ENCODE measurements at places on chromosomes 6 and 20.

DNA sequence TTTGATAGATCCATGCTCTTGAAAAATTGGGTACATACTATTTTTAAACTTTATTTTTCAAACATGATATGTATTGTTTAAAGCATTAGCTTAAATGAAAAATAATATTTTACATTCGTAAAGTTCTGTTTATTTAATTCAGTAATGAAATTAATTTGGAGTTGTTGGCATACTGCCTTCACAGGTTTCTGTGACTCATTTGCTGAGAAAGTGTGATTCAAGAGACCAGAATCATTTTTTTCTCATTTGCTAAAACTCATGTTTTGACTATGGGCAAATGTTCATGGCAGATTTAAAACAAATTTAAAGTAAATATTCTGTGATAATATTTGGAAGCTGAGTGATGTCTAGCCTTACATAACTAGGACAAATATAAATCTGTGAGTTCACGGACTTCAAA is 230.4 kb downstream of the BCKDHB start:
- DNase-seq: no peak

GRCh38 chr6:40626886-40627285 is 39.7 kb upstream of the LRFN2 start:
- no peak for DNase-seq

DNA sequence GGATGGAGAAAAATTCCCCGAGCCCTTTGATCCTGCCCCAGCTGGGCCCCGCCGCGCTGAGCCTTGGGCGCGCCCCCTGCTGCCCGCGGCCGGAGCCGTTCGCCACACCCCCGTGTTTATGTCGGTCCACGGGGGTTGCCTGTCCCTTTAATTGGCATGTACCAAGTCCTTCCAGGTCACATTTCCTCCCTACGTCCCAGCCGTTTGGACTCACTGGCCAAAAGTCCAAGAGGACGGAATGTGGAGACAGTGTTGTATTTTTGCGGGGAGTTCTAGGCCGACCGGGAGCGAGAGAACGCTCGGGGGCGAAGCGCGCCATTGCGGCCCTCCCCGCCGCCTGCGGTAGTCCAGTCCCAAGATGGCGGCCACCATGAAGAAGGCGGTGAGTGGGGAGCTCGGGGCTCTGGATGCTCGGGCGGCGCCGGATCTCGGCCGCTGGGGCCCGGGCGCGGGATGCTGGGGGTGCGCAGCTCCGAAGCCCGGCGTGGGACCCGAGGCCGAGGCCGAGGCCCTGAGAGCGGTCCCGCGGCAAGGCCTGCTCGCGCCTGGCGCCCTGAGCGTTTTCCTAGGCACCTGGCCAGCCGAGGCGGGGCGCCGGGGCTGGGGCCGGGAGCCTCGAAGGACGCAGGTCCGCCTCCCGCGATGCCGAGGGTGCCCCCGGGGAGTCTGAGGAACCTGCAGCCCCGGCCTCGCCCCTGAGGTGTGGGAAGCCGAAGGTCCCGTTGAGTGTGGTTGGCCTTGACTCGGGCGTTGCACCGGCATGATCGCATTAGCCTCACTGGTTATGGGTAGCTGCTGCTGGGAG is at the start of gene PFDN4:
TSS of gene PFDN4 (plus strand) at position 345 of the 805 bp plus-strand sequence. CDS start at position 359, 14 bp downstream.
- peak; percentile 91 for DNase-seq

GRCh38 chr6:84280030-84280429 is 52.6 kb upstream of the CEP162 start:
- DNase-seq: no peak

DNA sequence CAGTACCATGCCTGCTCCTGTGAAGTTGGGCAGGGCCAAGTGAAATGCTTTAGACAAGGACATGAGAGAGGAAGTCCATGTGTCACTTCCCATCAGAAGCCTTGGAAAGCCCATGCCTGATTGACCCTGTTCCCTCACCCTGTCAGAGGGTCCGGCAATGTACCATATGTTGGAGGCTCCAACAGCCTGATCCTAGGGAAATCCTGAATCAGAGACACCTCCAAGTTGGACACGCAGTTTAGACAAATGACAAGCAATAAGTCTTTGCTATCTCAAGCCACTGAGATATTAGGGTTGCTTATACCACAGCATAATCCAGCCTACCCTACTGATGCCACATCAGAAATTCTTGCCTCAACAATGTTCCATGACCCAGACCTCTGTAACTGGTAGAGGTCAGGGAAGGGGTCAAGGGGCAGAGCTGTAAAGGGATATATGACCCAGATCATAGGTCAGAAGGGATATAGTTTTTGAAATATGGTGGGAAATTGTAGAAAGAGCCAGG is 174.8 kb downstream of the HACE1 start:
- DNase-seq: no peak

- no peak for DNase-seq
Measured at GRCh38 chr20:22418738-22419137, 165.6 kb downstream of the FOXA2 start.

DNA sequence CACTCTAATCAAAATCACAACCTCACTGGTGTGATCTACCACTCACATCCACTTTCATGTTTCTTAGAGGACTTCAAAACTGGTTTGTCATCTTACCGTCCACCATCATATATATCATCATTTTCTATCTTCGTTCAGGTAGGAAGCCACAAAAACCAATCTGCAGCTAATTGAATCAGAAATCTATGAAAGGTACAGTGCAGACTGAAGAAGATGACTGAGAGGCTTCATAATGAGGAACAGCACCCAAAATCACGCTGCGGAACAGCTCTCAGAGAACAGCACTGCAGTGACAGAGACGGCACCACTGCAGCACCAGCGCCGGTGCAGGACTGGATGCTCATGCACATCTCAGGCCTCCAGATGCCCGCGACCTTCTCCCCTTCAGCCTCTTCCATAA is 13.0 kb downstream of the GMDS start:
- DNase-seq: no peak

GRCh38 chr6:82380566-82381185 is 17.1 kb downstream of the TPBG start:
- DNase-seq: no peak

- no peak for DNase-seq
Measured at GRCh38 chr6:158815907-158816306, 3.3 kb downstream of the EZR start.

DNA sequence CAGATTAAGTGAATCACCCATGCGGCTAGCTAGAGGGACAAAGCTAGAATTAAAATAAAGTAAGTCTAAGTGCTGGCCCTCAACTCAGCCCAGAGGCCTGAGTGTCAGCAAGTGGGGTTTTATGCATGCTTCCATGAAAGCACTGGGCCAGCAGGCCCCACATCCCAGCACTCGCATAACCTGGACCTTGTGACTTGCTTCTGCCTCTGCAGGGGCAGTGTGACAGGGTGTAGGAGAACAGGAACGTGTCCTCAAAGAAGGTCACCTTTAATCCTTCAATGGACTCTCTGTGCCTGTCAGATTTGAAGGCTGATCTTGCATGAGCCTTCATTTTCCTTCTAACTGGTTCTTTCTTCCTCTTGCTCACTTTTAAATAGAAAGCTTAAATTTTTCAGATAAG is 183.4 kb downstream of the ALDH8A1 start:
- no peak for DNase-seq

DNA sequence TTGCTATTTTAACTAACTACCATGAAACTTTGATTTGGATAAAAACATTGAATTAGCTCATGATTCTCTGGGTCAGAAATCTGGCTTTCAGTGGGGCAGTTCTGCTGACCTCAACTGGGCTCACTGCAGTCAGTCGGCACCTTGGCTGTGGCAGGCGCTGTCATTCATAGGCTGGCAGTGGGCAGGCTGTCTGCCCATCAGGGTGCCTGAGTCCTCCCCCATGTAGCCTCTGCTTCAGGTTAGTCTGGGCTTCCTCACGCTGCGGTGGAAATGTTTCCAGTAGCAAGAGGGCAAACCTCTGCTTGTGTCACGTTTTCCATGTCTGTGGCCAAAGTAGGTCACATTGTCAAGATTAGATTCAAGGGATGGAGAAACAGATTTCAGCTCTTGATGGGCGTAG is 251.0 kb upstream of the TCF21 start:
- no peak for DNase-seq

- no peak for DNase-seq
Measured at GRCh38 chr6:170259278-170259677, 31.6 kb downstream of the DLL1 start.

- no peak for DNase-seq
Measured at GRCh38 chr6:53100561-53100960, 35.4 kb downstream of the FBXO9 start.

GRCh38 chr6:111866857-111867256 is 6.4 kb downstream of the FYN start:
- DNase-seq: no peak

All from hematopoietic multipotent progenitor cell treated with erythropoietin and hydrocortisone succinate and interleukin-3 and kit ligand, for 4 days (in vitro differentiated cells).